Activated naive CD4-positive, alpha-beta T cell treated with Interleukin-2 at 50 U/mL for 16 hours (primary cell): ENCODE measurements at places on chromosomes 3 and 15.

DNA sequence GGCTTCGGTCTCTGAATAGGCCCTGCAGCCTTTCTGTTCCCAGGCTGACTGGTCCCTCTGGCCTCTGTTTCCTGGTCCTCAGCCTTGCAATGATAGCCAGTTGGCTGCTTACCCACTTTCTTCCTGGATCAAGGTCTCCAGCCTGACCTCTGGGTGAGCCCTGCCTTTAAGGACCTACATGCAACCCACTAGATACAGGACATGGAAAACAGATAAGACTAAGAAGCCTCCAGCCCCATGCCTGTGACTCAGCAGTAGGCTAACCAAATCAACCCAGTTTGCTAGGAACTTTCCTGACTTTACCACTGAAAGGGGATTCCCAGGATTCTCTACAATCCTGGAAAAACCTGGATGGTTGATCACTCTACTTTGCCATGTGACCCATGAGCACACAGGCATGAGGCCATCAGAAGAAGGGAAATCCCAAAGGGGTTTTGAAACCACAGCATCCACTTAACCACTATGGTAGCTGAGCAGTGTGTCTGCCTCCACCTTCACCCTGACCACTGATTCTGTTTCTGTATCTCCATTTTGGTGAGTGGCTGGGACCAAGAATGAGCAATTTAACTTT is 188.1 kb downstream of the CHST2 start:
- DNase-seq: no peak

GRCh38 chr3:104323226-104323625 is 1043.5 kb upstream of the ALCAM start:
- DNase-seq: no peak

GRCh38 chr3:190619761-190620160 is 105.9 kb downstream of the IL1RAP start:
- DNase-seq: no peak

DNA sequence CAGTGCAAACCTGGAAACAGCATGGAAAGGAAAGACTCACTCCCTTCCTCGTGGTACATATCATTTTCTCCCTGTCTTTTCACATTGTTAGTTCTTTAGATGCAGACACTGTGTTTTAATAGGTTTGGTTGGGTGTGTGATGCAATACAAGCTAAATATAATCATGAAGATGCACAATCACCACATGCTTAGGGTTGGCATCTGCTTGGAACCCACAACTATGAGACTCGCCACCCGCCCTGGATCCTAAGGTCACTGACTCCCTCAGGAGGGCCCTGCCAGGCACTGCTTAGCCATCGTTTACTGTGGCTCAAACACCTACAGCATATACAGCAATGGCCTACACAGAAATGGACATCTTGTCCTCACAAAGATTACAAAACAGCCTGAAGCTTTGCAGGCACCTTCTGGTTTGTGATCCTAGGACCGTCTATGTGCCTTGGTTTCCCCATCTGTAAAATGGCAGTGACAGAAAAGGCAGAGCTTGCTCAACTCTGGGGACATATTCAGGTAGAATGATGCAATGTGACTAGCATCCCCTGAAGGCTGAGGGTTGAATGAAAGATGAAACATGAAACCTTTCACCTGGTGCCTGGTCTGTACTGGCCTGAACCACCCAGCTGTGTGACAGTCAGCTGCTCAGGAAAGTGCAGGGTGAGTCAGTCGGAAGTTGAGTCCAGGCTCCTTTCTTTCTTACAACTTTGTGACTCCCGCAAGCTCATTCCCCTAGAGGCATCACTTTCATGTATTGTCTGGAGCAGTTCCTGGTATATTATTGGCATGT is 123.6 kb upstream of the PFN2 start:
- DNase-seq: no peak
